ENCODE measurements at places on chromosomes 1 and 21.

DNA sequence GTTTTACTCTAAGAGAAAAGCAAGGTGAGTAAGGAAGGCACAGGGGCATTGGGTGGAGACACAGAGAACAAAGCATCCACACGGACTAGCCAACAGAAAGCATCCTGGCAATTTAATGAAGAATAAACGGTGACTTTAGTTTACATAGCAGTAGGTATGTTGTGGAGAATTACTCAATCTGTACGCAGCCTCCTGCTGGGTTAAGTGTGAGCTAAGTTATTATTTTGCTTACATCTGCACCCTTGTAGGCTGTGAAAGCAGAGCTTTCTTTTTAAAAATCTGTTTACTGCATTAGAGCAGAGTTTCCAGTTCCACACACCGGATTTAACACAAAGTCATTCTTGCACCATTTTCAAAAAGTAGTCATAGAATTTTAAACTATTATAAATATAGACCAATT, 144.5 kb downstream of the AKT3 start:
- H3K4me3 ChIP-seq = no peak overlapping the region
- no peaks in the 10 kb centered on the region for H3K27me3 ChIP-seq
- no peak overlapping the region for H3K27ac ChIP-seq

DNA sequence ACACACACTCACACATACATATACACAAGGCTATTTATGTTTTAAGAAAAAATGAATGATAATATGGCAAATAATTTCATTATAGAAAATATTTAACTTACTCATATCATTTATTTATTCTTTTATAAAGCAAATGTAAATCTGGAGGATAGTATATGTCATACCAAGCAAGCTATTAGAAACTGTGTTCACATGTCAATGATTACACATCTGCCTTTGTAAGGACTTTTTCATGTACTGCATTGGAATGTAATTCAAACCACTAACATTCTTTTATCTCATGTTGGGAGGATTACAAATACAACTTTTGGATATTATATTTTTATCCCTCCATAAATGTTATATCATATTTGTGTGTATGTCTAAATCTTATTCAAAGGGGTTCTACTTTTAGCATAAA, 1887.4 kb downstream of the NCAM2 start:
- H3K27ac ChIP-seq = no peak overlapping the region
- peaks cover 8% of the 10 kb centered on the region for H3K4me1 ChIP-seq
- no peaks in the 10 kb centered on the region for H3K27me3 ChIP-seq
- DNase-seq = no peak
- H3K4me3 ChIP-seq = no peak overlapping the region
- H3K36me3 ChIP-seq = no peaks in the 10 kb centered on the region

GRCh38 chr1:58755468-58755872, 28.4 kb downstream of the JUN start:
- peaks cover 4% of the 10 kb centered on the region for H3K36me3 ChIP-seq
- peak; percentile 75 for DNase-seq
- H3K4me1 ChIP-seq = peaks cover 45% of the 10 kb centered on the region
- H3K27me3 ChIP-seq = no peaks in the 10 kb centered on the region
- H3K27ac ChIP-seq = peak overlapping the region; percentile 94

GRCh38 chr1:40130892-40131291, 30.3 kb upstream of the RLF start:
- peaks cover 7% of the 10 kb centered on the region for H3K27me3 ChIP-seq
- H3K4me1 ChIP-seq = no peaks in the 10 kb centered on the region
- DNase-seq = no peak
- H3K36me3 ChIP-seq = no peaks in the 10 kb centered on the region

DNA sequence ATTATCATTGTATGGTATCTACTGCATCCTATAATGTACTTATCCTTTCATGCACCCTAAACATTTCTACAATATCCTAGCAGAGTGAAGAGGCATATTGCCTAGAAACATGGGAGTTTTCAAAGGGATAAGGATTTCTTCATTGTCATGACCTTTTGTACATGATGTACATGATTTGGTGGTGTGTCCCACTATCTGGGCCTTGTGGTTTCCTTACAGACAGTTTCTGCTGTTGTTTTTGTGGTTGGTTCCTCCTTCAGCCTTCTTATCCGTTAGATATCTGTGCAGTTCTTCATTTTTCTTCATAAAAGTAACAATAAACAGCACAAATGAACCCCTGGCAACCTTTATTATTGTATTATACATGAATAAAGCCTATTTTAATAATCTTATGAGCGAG, 70.4 kb upstream of the BACH1 start:
- H3K36me3 ChIP-seq = no peaks in the 10 kb centered on the region
- peaks cover 33% of the 10 kb centered on the region for H3K4me1 ChIP-seq
- H3K4me3 ChIP-seq = no peak overlapping the region
- no peak overlapping the region for H3K27ac ChIP-seq
- peaks cover 22% of the 10 kb centered on the region for H3K27me3 ChIP-seq
- no peak for DNase-seq

DNA sequence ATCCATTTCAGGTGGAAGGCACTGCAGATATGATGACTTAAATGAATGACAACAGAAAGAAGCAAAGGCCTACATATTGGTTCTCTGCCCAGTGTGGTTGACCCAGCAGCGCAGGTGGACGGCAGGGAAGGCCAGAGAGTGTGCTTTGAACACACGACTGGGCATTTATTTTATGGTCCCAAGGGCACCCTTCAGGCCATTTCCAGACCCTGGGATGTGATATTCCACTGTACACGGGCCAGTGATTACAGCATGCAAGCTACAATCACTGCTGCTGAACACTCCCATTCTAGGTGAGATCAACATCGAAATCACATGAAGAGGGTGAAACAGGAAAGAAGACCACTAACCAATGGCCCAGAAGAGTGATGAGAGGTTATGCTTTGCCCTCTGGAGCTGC, 33.8 kb downstream of the PCNX2 start:
- H3K36me3 ChIP-seq = peaks cover 63% of the 10 kb centered on the region
- H3K27me3 ChIP-seq = no peaks in the 10 kb centered on the region
- DNase-seq = no peak

- no peak for DNase-seq
- no peak overlapping the region for H3K27ac ChIP-seq
- no peak overlapping the region for H3K4me3 ChIP-seq
These were observed 261.4 kb upstream of the USP25 start for GRCh38 chr21:15468368-15468767.

- no peak for DNase-seq
- H3K27me3 ChIP-seq = no peaks in the 10 kb centered on the region
- H3K4me3 ChIP-seq = no peak overlapping the region
These were observed 663.0 kb downstream of the NPHP4 start for GRCh38 chr1:5329068-5329739.

GRCh38 chr1:19441048-19441780, 44.1 kb downstream of the CAPZB start:
- peak overlapping the region; percentile 82 for H3K27ac ChIP-seq
- H3K4me1 ChIP-seq = peaks cover 96% of the 10 kb centered on the region
- H3K36me3 ChIP-seq = peaks cover 69% of the 10 kb centered on the region
- H3K27me3 ChIP-seq = no peaks in the 10 kb centered on the region
- DNase-seq = no peak
- no peak overlapping the region for H3K4me3 ChIP-seq

DNA sequence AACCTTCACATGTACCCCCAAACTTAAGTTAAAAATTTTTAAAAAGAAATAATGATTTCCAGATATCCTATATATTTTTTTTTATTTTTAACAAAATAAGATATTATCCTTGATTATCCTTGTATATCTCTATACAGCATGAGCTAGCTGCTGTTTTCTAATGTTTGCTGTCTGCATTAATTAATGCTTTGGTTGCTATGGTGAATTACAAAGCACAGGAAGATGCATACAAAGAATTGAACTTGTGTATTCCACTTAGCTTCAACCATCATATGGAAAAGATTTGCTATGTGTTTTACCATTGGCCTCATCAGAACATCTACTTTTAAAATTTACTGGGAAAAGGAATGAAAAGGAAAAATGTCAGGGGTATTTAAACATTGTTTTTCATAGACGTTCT, 35.4 kb downstream of the VPS45 start:
- peaks cover 47% of the 10 kb centered on the region for H3K4me1 ChIP-seq
- H3K27me3 ChIP-seq = no peaks in the 10 kb centered on the region
- H3K4me3 ChIP-seq = no peak overlapping the region
- H3K36me3 ChIP-seq = peaks cover 38% of the 10 kb centered on the region
- DNase-seq = no peak

GRCh38 chr21:44923480-44924084, 2.9 kb upstream of the ITGB2 start:
- peak overlapping the region; percentile 94 for H3K4me3 ChIP-seq
- peak overlapping the region; percentile 92 for H3K27ac ChIP-seq
- peaks cover 73% of the 10 kb centered on the region for H3K4me1 ChIP-seq

GRCh38 chr1:196535727-196536126, 72.5 kb downstream of the KCNT2 start:
- no peaks in the 10 kb centered on the region for H3K4me1 ChIP-seq
- no peak for DNase-seq
- H3K27ac ChIP-seq = no peak overlapping the region
- no peak overlapping the region for H3K4me3 ChIP-seq

DNA sequence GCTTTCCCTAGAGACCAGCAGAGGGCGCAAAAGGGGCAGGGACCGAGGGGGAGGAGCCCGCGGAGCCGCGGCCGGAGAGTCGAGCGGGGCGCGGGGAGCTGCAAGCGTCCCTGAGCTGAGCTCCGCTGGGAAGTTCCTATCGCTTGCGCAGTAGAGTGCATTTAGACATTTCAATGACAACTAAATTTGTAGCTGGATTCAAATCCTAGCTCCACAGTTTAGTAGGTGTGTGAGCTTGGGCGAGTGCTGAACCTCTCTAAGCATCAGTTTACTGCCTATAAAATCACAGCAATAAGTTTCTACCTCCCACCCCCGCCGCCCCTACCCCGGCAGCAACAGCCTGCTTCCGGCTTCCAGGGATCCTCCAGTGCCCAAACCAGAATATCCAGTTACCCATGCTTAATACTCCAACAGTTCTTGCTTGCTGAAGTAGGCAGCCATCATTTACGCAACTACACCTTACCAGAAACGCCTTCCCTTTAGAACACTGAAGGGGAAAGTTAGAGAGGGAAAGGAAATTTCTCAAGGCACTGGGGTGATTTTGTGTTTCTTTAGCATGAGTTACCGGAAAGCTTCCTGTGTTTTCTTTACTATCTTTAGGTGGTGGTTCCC, 9.1 kb downstream of the TLR5 start:
- H3K27ac ChIP-seq = no peak overlapping the region
- peak overlapping the region; percentile 56 for H3K4me3 ChIP-seq
- peak; percentile 85 for DNase-seq
- H3K4me1 ChIP-seq = peaks cover 21% of the 10 kb centered on the region

DNA sequence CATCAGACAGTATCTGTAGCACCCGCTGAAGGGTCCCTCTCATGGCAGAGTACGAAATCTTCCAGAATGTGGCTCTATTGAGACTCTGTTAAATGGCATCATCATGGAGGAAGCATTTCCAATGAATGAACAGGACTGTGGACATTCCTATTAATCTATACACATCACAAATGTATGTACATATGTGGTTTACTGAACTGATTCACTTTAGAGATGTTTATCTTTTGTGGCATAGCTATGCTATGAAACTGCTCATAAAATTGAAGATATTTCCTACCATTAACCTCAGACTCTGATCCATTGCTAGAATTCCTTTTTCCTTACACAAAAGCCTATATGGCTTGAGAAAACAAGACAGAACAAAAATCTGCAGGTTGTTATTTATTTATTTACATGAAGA, 259.6 kb upstream of the RRP15 start:
- no peaks in the 10 kb centered on the region for H3K36me3 ChIP-seq
- H3K27me3 ChIP-seq = no peaks in the 10 kb centered on the region
- no peak for DNase-seq
- H3K4me3 ChIP-seq = no peak overlapping the region

GRCh38 chr21:46465651-46466050, 7.0 kb downstream of the DIP2A start:
- H3K27me3 ChIP-seq = no peaks in the 10 kb centered on the region
- no peak overlapping the region for H3K27ac ChIP-seq
- H3K4me1 ChIP-seq = peaks cover 23% of the 10 kb centered on the region
- DNase-seq = no peak

- DNase-seq = no peak
- no peaks in the 10 kb centered on the region for H3K4me1 ChIP-seq
- no peaks in the 10 kb centered on the region for H3K27me3 ChIP-seq
These were observed 807.1 kb upstream of the PRMT6 start for GRCh38 chr1:106249365-106249764.

GRCh38 chr1:208962867-208963266, 620.6 kb upstream of the CAMK1G start:
- H3K27me3 ChIP-seq = no peaks in the 10 kb centered on the region
- DNase-seq = no peak
- no peak overlapping the region for H3K27ac ChIP-seq

GRCh38 chr1:107954719-107955415, 10.1 kb downstream of the VAV3 start:
- H3K4me1 ChIP-seq = peaks cover 40% of the 10 kb centered on the region
- H3K36me3 ChIP-seq = no peaks in the 10 kb centered on the region
- H3K27ac ChIP-seq = peak overlapping the region; percentile 34
- no peak overlapping the region for H3K4me3 ChIP-seq

DNA sequence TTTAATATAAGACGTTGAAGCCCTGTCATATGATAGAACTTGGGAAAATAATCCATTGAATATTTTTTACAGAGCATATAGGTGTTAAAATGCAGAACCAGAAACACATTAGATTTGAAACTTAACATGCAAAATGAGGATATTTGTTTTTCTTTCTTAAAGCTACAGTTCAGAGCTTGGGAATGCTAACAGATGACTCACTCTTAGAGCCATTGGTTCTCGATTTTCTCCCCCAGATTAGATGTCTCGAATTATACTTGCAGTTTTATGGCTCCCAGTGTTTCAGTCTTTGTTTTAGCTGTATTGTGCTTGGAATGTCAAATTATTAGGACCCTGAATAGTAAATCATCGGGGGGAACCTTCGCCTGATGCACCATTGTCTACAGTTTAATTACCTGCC, 575.7 kb upstream of the ZP4 start:
- H3K36me3 ChIP-seq = no peaks in the 10 kb centered on the region
- DNase-seq = no peak
- no peaks in the 10 kb centered on the region for H3K4me1 ChIP-seq

DNA sequence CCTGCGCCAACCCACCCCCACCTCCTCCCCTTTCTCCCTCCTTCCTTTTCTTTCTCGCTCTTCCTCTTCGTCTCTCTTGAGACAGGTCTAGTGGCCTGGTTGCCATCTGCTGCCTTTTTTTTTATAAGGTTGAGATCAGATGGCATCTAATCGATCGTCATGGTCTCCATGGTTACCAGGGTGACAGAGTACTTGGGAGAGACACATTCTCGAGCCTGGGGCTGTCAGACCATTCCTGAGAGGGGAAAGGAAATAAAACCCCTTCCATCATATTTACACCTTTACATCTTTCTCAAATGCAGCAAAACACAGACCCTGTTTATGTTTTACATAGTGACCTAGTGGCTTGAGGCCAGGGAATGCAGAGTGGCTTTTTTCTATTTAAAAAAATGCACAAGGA, 53.5 kb upstream of the SLC22A15 start:
- H3K27me3 ChIP-seq = peaks cover 3% of the 10 kb centered on the region
- H3K36me3 ChIP-seq = no peaks in the 10 kb centered on the region
- no peak overlapping the region for H3K27ac ChIP-seq
- H3K4me1 ChIP-seq = no peaks in the 10 kb centered on the region
- H3K4me3 ChIP-seq = no peak overlapping the region

GRCh38 chr1:234369784-234370183, 3.5 kb upstream of the COA6 start:
- H3K27me3 ChIP-seq = no peaks in the 10 kb centered on the region
- H3K36me3 ChIP-seq = peaks cover 22% of the 10 kb centered on the region
- no peak for DNase-seq
- H3K4me1 ChIP-seq = peaks cover 41% of the 10 kb centered on the region

- H3K36me3 ChIP-seq = no peaks in the 10 kb centered on the region
- peak overlapping the region; percentile 19 for H3K27ac ChIP-seq
- H3K4me3 ChIP-seq = no peak overlapping the region
These were observed 54.3 kb downstream of the WNT9A start for GRCh38 chr1:227893300-227893948.

Data from activated T-cell treated with anti-CD3 and anti-CD28 coated beads, Interleukin-2, amount 50 U/mL, for 24 hours (primary cell).